ENCODE measurements at places on chromosomes 6 and 20. TPM values are rescaled to one million over a fixed set of nuclear protein-coding genes. Genes with fewer than 3 reads are reported as not detected.

DNA sequence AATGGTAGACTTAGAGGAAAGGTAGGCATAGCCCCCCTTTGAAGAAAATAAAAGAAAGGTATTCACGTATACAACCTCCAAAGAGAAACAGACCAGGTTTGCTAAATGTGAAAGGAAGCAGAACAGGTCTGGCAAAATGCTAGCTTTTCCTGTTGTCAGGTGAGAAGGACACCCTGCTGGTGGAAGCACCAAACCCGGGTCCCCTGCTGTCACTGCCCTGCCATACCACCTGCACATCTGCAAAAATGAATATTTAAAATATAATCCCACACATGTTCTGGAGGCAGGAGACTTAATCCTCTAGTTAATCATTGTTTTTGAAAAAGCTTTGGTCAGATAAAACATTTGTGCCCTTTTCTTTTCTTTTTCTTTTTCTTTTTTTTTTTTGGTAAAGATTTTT, 48.9 kb upstream of the OLIG3 start:
- no peak for DNase-seq

- DNase-seq, result no peak
Observed at GRCh38 chr6:166635013-166635970, 8.2 kb upstream of the RPS6KA2 start.

DNA sequence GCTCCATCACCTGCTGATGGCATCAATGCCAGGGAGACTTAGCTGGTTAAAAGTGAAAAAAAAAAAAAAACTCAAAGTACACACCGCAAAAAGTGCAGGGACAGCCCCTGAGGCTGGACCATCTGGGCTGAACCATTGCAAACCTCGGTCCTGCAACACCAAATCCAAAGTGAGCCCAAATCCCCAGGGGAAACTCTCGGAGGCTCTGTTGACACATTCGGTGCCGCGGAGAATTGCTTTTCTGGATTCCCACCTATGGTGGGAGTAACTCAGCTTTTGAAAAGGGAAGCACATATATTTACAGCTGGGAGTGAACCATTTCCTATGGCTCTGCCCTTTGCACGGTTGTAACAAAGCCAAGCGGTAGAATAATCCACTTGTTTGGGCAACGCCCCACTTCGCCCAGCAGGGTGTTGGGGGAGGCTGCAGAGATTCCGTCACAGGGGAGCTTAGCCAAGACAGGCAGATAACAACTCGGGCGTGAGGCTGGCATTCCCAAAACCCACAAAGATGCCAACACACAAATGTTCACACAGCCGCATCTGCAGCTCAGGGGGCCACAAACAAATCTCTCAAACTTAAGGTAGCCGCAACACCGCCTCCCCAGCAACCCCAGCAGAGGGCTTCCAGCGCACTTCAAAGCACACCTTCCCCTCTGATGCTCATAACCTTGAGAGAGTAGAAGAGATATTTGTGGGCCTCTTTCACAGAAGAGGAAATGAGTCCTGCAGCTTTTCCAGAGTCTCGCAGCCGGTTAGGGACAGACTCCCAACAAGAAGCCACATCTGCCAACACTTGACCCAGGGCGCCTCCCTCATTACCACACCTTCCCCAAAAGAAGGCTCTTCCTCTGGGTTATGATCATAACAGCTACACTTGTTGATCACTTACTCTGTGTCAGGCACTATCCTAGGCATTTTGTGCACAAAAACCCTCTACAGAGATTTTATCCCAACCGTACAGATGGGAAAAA, 11.4 kb downstream of the ZC3H12D start:
- DNase-seq, result no peak

The RXRB gene
- 51.6 TPM for total RNA-seq

The BPIFA1 gene
- not detected for total RNA-seq

The ANGPT4 gene
- total RNA-seq, result 0.19 TPM

DNA sequence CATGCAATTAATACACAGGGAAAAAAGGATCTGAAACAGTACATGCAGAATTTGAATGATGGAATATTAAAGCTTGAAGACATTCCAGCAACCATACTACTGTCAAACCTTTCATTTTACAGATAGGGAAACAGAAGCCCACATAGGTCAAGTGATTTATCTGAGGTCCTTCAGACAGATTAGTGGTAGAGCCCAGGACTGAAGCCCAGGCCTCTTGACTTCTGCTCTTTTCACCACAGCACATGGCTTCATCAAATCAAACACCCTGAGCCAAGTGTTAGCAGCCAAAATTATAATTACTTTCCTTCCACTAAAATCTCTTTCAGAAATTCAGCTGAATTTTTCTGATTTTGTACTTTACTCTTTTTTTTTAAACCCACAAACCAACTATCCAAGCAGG, 435.6 kb upstream of the RUNX2 start:
- DNase-seq, result no peak

DNA sequence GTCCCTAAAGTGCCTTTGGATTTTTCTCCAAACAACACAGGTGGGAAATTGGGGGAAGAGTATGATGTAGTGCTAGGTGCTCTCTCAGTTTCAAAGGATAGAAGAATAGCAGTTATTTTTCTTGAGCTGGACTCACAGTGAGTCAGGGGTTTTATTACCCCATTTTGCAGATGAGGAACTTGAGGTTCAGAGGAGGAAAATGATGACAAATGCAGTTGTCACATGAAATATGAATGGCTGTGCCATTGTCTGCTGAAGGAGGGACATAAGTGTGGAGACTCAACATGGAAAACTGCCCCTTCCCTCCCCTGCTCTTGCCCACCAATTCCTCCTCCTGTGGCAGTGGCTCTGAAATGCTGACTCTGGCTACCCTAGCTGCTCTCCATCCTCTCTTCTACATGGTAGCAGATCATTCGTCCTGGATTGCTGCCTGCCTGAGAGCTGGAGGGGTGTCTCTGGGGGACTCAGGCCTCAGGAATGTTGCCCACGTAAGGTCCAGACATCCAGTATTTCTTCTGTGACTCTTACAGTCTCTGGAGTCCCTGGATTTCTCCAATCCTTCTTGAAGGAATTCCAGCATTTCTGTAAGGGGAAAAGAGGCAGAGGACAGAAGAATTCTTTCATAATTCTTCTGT, 37.6 kb upstream of the EPB41L1 start:
- DNase-seq, result no peak

DNA sequence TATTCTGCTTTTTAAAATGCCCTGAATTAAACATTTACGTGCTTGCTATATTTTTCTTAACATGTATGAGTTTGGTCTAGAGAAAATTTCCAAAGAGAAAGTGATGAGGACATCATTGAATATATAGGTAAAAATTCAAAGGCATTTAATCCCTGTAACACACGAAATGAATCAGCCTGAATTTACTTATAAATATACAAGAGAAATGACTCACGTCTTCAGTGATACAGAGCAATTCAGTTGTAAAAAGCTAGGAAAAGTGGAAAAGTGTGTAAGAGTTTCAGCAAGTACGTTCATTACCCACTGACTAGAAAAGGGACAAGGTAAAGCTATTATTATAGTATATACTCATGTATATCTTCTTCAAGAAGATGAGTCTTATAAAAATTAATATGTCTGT, 124.8 kb downstream of the HIVEP1 start:
- DNase-seq, result no peak

DNA sequence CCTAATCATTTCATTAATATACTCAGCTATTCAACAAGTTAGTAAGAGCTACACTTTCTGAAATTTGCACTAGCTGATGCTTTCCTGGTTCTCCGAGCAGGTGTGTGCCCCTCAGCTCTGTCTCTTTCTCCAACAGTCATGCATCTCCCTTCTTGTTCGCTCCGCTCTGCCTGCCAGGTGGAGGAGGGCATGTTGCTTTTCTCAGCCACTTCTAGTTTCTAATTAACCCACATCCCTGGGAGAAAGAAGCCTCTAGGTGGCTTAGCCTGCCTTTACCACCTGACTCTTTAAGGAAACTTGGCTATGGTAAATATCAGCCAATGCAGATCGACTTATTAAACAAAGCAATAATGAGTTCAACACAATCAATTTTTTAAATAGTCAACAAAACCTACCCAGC, 34.2 kb downstream of the LRFN2 start:
- DNase-seq, result no peak

The PI16 gene
- total RNA-seq, result 38.7 TPM

The OR2J3 gene
- total RNA-seq, result not detected

The ZNF391 gene
- 2.6 TPM for total RNA-seq

- DNase-seq, result peak; percentile 88
Observed at GRCh38 chr20:17875106-17875980, 93.3 kb downstream of the SNX5 start.

The DZANK1 gene
- 2.3 TPM for total RNA-seq

The BHLHE23 gene
- not detected for total RNA-seq

All from aorta (tissue), 5 donors.